ENCODE measurements at places on chromosomes 3 and 15.

DNA sequence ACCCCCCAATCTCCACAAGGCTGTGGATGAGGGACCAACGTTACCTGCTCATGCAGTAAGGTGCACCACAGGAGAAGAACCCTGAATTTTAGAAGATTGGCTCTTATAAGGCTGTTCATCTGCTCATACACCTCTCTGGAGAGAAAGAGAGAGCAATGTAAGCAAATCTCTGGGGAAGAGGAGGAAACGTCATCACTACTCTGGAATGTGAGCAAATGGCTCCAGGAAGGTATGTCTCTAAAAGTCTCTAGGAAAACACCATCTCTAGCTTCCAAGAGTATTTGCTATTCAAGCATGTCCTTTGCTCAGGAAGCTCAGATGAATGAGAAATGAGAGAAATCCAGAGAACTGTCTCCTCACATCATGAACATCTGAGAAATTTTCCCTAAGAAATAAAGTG lies 235.4 kb downstream of the TBL1XR1 start:
- no peaks in the 10 kb centered on the region for H3K27me3 ChIP-seq
- no peak overlapping the region for H3K4me3 ChIP-seq

GRCh38 chr3:62562017-62562416 lies 188.7 kb upstream of the FEZF2 start:
- no peak for DNase-seq
- H3K27me3 ChIP-seq, result no peaks in the 10 kb centered on the region
- no peak overlapping the region for H3K27ac ChIP-seq
- no peaks in the 10 kb centered on the region for H3K36me3 ChIP-seq
- no peak overlapping the region for H3K4me3 ChIP-seq

DNA sequence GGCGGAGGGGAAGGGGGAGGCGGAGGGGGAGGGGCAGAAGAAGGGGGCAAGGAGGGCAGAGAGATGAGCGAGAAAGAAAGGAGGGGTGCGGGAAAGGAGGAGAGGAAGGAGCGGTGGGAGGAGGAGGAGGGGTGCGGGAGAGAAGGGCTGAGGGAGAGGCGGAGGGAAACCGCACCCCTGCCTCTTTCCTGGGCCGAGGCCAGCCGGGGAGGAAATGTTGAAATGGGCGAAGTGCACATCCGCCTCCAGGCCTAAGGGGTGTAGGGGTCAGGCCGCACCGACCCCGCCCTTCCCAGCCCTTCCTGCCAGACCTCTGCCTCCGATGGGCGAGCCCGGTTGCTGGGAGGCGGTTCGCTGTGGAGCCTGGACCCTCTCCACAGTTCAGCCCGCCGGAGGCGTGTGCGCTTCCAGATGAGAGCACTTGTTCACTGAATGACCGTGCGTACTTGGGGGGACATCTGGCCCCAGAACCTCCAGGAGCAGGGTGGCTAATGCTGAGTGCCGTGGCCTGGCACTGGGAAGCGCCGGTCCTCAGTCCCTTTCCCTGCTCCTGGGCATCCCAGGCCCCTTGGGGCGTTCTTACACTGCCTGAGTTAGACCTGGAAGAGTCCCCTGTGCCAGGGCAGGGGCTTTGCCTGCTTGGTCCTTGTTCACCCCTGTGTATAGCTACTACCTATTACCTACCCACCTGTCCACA lies 110.3 kb upstream of the KLF13 start:
- no peaks in the 10 kb centered on the region for H3K36me3 ChIP-seq
- no peaks in the 10 kb centered on the region for H3K27me3 ChIP-seq

GRCh38 chr3:156253150-156253549 lies 132.8 kb downstream of the KCNAB1 start:
- no peaks in the 10 kb centered on the region for H3K36me3 ChIP-seq
- no peaks in the 10 kb centered on the region for H3K27me3 ChIP-seq
- H3K4me3 ChIP-seq, result no peak overlapping the region
- DNase-seq, result no peak
- no peaks in the 10 kb centered on the region for H3K4me1 ChIP-seq

GRCh38 chr15:63231206-63231605 lies 41.8 kb downstream of the RAB8B start:
- no peak overlapping the region for H3K4me3 ChIP-seq
- H3K36me3 ChIP-seq, result peaks cover 2% of the 10 kb centered on the region
- H3K27me3 ChIP-seq, result no peaks in the 10 kb centered on the region
- H3K4me1 ChIP-seq, result peaks cover 30% of the 10 kb centered on the region

DNA sequence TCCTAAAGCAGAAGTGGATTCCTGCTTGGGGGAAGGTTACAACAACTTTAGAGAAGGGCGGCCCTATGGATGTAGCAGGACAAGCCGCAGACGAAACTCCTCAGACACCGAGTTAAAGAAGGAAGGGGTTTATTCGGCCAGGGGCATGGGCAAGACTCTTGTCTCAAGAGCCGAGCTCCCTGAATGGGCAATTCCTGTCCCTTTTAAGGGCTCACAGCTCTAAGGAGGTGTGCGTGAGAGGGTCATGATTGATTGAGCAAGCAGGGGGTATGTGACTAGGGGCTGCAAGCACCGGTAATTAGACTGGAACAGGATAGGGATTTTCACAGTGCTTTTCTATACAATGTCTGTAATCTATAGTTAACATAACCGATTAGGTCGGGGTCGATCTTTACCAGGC lies 879 bp upstream of the PDHB start:
- H3K27ac ChIP-seq, result no peak overlapping the region
- H3K4me1 ChIP-seq, result peaks cover 12% of the 10 kb centered on the region
- no peak for DNase-seq
- no peaks in the 10 kb centered on the region for H3K27me3 ChIP-seq

- DNase-seq, result peak; percentile 11
- no peaks in the 10 kb centered on the region for H3K4me1 ChIP-seq
- H3K27ac ChIP-seq, result no peak overlapping the region
- no peak overlapping the region for H3K4me3 ChIP-seq
Measured at GRCh38 chr3:8307545-8308110, 194.0 kb upstream of the LMCD1 start.

- no peak overlapping the region for H3K27ac ChIP-seq
- no peaks in the 10 kb centered on the region for H3K36me3 ChIP-seq
- no peak overlapping the region for H3K4me3 ChIP-seq
- H3K4me1 ChIP-seq, result no peaks in the 10 kb centered on the region
Measured at GRCh38 chr15:39286706-39287105, 294.2 kb upstream of the THBS1 start.

- no peak for DNase-seq
- no peak overlapping the region for H3K27ac ChIP-seq
- peaks cover 12% of the 10 kb centered on the region for H3K4me1 ChIP-seq
- peak overlapping the region; percentile 94 for H3K4me3 ChIP-seq
- H3K36me3 ChIP-seq, result no peaks in the 10 kb centered on the region
- no peaks in the 10 kb centered on the region for H3K27me3 ChIP-seq
Measured at GRCh38 chr3:197790033-197790432, 1.0 kb upstream of the LRCH3 start.

DNA sequence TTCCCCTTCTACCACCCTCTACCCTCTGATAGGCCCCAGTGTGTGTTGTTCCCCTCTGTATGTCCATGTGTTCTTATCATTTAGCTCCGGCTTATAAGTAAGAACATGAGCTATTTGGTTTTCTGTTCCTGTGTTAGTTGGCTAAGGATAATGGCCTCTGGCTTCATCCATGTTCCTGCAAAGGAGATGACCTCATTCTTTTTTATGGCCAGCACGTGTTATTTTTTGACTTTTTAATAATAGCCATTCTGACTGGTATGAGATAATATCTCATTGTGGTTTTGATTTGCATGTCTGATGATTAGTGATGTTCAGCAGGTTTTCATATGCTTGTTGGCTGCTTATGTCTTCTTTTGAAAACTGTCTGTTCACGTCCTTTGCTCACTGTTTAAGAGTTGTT lies 63.1 kb upstream of the NPHP3 start:
- H3K4me3 ChIP-seq, result no peak overlapping the region
- no peaks in the 10 kb centered on the region for H3K36me3 ChIP-seq

GRCh38 chr15:74261685-74262084 lies 25.6 kb downstream of the CCDC33 start:
- H3K27ac ChIP-seq, result no peak overlapping the region
- H3K27me3 ChIP-seq, result no peaks in the 10 kb centered on the region
- no peak for DNase-seq
- no peak overlapping the region for H3K4me3 ChIP-seq
- no peaks in the 10 kb centered on the region for H3K4me1 ChIP-seq

GRCh38 chr15:39110746-39111145 lies 470.1 kb upstream of the THBS1 start:
- no peaks in the 10 kb centered on the region for H3K27me3 ChIP-seq
- no peak overlapping the region for H3K4me3 ChIP-seq
- no peaks in the 10 kb centered on the region for H3K4me1 ChIP-seq

GRCh38 chr15:33344111-33344510 lies 33.3 kb downstream of the RYR3 start:
- no peaks in the 10 kb centered on the region for H3K36me3 ChIP-seq
- DNase-seq, result no peak
- H3K4me1 ChIP-seq, result no peaks in the 10 kb centered on the region
- no peaks in the 10 kb centered on the region for H3K27me3 ChIP-seq
- H3K27ac ChIP-seq, result no peak overlapping the region

- H3K27me3 ChIP-seq, result no peaks in the 10 kb centered on the region
- H3K36me3 ChIP-seq, result no peaks in the 10 kb centered on the region
- H3K4me3 ChIP-seq, result no peak overlapping the region
- DNase-seq, result no peak
- H3K4me1 ChIP-seq, result no peaks in the 10 kb centered on the region
- H3K27ac ChIP-seq, result no peak overlapping the region
Measured at GRCh38 chr3:179098388-179099077, 26.9 kb upstream of the ZMAT3 start.

DNA sequence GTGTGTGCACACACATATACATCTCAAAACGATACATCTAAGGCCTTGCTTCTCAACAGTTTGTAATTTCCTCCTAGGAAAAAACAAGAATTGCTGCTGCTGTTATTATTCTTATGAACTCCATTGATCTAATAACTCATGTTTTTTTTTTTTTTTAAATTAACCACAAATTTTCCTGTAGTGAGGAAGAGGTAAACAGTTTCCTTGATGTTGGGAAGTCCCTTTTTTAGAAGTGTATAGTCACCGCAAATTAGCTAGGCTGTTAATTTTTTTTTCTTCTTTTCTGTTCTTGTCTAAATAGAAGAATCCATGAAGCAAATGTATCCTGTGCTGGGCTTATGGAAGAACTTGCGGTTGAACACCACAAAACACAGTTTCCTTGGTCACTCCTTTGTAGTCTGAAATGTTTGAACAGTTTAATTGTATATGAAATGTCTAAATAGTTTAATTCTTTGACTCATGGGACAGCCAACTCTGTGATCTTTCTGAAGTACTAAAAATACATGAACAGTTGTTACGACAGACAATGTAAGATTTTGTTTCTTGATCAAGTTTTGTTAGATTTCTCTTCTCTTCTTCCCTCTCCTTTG lies 64.5 kb downstream of the MITF start:
- no peak overlapping the region for H3K4me3 ChIP-seq
- DNase-seq, result no peak

DNA sequence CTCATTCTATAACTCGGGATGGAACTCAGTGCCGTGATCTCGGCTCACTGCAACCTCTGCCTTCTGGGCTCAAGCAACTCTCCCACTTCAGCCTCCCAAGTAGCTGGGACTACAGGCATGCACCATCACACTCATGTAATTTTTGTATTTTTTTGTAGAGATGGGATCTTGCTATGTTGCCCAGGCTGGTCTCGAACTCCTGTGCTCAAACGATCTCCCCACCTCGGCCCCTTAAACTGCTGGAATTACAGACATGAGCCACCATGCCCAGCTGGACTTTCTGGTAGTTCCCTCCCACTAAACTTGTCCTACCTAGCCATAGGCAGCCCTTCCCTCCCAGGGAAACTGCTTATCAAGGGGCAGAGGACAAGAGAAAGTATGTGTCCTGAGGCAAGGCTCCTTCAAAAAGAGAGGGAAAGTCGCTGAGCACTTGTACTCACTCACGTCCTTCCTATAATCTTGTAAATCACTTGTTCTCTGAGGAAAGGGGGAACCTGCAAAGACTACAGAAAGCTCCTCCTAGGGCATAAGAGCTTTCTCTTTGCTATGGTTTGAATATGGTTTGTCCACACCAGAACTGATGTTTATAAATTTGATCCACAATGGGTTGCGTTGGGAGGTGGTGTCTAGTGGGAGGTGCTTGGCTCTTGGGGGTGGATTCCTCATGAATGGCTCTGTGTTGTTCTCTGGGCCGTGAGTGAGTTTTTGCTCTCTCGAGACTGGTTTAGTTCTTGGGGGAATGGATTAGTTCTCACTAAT lies 13.6 kb upstream of the TBL1XR1 start:
- no peaks in the 10 kb centered on the region for H3K4me1 ChIP-seq
- no peaks in the 10 kb centered on the region for H3K36me3 ChIP-seq
- no peak for DNase-seq
- H3K27me3 ChIP-seq, result no peaks in the 10 kb centered on the region

- H3K36me3 ChIP-seq, result no peaks in the 10 kb centered on the region
- H3K27ac ChIP-seq, result no peak overlapping the region
- H3K4me3 ChIP-seq, result no peak overlapping the region
- peaks cover 15% of the 10 kb centered on the region for H3K4me1 ChIP-seq
Measured at GRCh38 chr3:39050029-39050428, 1.7 kb downstream of the SCN11A start.

- peaks cover 11% of the 10 kb centered on the region for H3K36me3 ChIP-seq
- peaks cover 6% of the 10 kb centered on the region for H3K4me1 ChIP-seq
- H3K27me3 ChIP-seq, result no peaks in the 10 kb centered on the region
- DNase-seq, result no peak
- H3K4me3 ChIP-seq, result no peak overlapping the region
- H3K27ac ChIP-seq, result no peak overlapping the region
Measured at GRCh38 chr3:33032938-33033337, 64.0 kb downstream of the GLB1 start.

GRCh38 chr3:134362221-134362620 lies 12.0 kb downstream of the AMOTL2 start:
- no peak overlapping the region for H3K4me3 ChIP-seq
- no peaks in the 10 kb centered on the region for H3K36me3 ChIP-seq
- peaks cover 6% of the 10 kb centered on the region for H3K27me3 ChIP-seq
- H3K27ac ChIP-seq, result no peak overlapping the region
- no peak for DNase-seq
- peaks cover 18% of the 10 kb centered on the region for H3K4me1 ChIP-seq

GRCh38 chr3:25151281-25151902 lies 276.7 kb upstream of the RARB start:
- H3K4me1 ChIP-seq, result no peaks in the 10 kb centered on the region
- DNase-seq, result no peak
- no peaks in the 10 kb centered on the region for H3K36me3 ChIP-seq

GRCh38 chr3:13713396-13713795 lies 164.5 kb downstream of the FBLN2 start:
- H3K4me3 ChIP-seq, result no peak overlapping the region
- no peak overlapping the region for H3K27ac ChIP-seq
- no peaks in the 10 kb centered on the region for H3K4me1 ChIP-seq
- H3K27me3 ChIP-seq, result no peaks in the 10 kb centered on the region

DNA sequence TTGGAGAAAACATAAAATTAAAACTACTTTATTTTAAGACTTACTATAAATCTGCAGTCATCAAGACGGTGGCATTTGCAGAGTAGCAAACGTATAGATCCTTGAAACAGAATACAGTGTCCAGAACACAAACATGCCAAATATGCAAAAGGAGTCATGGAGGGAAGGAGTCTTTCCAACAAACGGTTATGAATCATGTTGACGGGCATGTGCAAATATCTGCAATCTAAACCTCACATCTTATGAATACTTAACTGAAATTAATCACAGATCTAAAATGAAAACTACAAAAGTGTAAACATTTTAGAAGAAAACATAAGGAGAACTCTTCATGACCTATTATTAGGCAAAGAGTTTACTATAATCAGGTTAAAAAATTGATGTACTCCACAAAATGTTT lies 69.4 kb downstream of the TFRC start:
- H3K27me3 ChIP-seq, result no peaks in the 10 kb centered on the region
- no peak overlapping the region for H3K27ac ChIP-seq
- no peaks in the 10 kb centered on the region for H3K4me1 ChIP-seq
- H3K36me3 ChIP-seq, result no peaks in the 10 kb centered on the region
- no peak overlapping the region for H3K4me3 ChIP-seq
- no peak for DNase-seq

GRCh38 chr15:78389738-78390137 lies 48.3 kb upstream of the IREB2 start:
- DNase-seq, result no peak
- H3K27me3 ChIP-seq, result no peaks in the 10 kb centered on the region
- no peak overlapping the region for H3K27ac ChIP-seq
- no peak overlapping the region for H3K4me3 ChIP-seq

Data from natural killer cell (primary cell).